ENCODE measurements at places on chromosomes 2 and 18.
A peak's percentile ranks its signal among the peaks of the same experiment; 100 is the strongest.

DNA sequence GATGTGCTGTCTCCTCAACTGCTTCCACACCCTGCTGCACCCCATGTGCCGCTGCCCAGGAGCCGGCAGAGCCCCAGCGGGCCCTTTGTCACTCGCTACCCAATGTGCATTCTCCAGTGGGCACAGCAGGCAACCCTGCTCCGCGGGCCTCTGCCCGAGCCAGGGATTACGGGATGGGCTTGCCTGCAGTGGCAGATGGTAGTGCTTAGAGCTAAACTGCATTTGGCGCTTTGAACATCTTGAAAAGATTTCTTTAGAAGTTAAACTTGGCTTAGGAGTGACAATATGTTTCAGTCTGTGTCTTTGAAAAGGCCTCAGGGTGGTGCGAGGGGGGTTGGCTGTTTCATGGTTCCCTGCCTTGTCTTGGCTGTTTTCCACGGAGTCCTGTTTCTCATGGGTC, 84.0 kb upstream of the BOD1L2 start:
- DNase-seq = no peak

- DNase-seq = peak; percentile 56
These were observed 19.5 kb downstream of the WIPF1 start for GRCh38 chr2:174577967-174578589.

- no peak for DNase-seq
These were observed 114.4 kb upstream of the TMEM200C start for GRCh38 chr18:6009756-6010155.

DNA sequence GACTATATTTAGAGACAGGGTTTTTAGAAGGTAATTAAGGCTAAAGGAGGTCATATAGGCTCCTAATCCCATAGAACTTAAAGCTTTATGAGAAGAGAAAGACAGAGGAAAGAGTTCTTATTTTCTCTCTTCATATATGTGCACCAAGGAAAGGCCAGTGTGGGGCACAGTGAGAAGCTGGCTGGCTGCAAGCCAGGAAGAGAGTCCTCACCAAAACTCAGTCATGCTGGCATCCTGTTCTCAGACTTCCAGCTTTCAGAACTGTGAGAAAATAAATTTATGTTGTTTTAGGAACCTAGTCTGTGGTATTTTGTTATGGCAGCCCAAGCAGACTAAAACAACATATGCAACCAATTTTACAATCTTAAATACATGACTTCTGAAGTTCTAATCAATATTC, 31.5 kb upstream of the ATIC start:
- no peak for DNase-seq

GRCh38 chr2:172623249-172623965, 67.5 kb downstream of the PDK1 start:
- DNase-seq = no peak

- DNase-seq = no peak
These were observed 1546.3 kb downstream of the LRP1B start for GRCh38 chr2:140584471-140584870.

DNA sequence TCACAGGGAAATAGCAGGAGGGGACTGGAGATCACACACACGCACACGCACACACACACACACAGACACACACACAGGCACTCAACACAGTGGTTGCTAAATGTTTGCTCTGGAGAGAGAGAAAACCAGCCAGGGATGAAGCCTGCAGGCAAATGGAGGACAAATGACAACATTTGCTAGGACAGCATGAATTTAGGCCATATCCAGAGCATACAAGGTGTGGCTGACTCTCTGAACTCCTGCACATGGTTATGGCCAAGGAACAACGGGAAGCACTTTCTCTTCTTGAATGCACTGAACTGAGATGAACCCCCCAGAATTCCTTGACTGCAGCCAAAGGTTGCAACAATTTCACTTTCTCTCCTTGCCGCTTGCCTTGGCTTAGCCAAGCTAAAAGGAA, 230.0 kb upstream of the RASGRP3 start:
- DNase-seq = no peak

GRCh38 chr2:164669291-164669690, 48.0 kb upstream of the GRB14 start:
- no peak for DNase-seq

GRCh38 chr2:65372619-65373018, 59.8 kb downstream of the SPRED2 start:
- DNase-seq = no peak

DNA sequence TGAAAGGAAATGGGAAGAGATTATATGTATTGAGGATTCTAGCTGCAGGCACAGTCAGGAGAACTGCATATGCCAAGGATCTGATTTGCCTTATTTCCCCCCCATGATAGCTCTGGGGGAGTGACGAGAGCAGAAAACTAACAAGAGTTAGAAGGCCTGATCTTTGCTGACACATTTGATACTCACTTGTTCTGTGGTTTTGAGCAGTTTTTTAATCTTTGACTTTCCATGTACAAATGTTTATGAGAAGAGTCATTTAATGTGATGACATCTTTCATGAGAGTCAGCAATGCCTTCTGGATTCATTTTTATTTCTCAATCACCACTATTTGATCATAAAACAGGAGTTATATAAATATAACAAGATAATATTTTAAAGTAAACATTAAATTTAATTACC, 12.7 kb upstream of the SERPINB7 start:
- DNase-seq = no peak

DNA sequence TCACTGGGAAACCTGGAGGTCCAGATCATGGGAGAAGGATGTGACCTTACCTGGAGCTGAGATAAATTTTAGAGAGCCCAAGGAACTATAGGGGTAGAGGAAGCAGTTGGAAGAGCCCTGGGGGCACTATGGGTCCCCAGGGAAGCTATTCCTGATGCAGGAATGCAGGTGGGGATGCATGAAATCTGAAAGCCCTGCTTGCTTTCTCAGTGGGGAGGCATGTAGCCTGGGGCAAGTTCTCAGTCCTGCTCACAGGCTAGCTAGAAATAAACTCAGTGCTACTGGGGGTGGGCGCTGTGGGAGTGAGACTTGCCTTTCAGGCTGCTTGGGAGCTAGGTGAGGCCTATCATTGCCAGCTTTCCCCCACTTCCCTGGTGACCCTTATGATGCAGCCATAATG, 499.7 kb downstream of the PTH2R start:
- no peak for DNase-seq

- DNase-seq = no peak
These were observed 14.8 kb upstream of the LGALSL start for GRCh38 chr2:64439194-64439593.

DNA sequence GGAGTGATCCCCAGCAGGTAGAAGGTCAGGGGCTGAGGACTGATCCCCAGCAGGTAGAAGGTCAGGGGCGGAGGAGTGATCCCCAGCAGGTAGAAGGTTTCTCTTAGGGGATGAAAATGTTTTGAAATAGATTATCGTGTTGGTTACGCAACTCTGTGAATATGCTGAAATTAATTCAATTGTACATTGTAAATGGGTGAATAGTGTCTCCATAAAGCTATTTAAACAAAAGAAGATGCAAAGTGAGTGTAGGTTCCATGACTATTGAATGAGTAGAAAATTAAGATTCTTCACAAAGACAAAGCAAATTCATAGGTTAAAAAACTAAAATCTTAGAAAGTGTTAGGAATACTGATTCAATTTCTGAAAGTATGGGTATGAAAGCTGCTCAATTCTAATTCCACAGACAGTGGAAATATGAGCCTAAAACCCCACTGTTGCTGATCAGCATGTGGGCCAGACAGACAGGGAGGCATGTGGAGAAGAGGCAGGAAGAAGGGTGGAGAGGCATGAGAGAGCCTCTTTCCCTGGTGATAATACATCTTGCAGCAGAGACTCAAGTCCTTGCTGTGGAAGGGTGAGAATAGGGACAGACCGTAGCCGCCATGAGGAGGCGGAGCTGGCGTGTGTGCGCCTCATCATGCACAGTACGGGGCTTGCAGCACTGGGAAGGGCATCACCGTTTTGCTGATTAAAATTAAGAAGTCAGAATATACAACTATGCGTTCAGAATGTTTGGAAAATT, 85.9 kb upstream of the NFATC1 start:
- DNase-seq = no peak

GRCh38 chr2:64524604-64525316, 632 bp downstream of the AFTPH start:
- peak; percentile 54 for DNase-seq

GRCh38 chr18:69230204-69230603, 170.5 kb upstream of the DOK6 start:
- DNase-seq = no peak

- no peak for DNase-seq
These were observed 155.4 kb downstream of the ASXL3 start for GRCh38 chr18:33733376-33733775.

DNA sequence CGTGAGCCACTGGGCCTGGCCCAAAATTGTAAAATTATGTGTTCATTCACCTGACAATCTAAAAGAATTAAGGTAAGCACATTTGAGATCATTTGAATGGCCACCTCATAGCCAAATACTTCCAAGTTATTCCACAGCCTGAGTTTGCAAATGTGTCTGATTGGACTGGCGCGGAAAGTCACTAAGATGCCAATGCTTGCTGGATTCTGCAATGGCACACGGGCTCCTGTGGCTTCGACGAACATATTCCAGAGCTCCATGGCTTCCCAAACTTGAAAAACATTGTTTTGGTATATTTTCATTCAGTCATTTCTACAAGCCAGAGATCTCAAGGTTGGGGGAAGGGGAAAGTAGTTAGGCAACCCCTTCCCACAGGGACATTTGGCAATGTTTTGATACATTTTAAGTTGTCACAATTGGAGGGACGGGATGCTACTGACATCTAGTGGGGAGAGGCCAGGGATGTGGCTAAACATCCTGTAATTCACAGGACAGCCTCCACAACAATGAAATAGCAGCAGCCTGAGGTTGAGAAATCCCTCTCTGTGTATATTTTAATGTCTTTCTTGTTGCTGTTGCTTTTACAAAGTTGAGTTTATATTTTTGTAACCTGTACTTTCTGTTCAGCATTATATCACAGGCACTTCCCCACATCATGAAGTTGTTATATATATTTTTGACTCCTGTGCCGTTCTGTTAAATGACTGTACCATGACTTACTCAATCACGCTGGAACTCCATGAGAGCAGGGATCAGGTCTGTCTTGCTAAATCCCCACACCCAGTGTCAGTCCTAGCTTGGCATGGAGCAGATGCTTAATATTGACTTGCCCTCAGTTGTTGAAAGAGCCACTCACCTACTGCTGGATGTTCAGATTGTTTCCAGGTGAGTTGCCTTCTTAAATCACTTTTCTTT, 56.9 kb downstream of the COL4A4 start:
- peak; percentile 60 for DNase-seq

GRCh38 chr2:106165561-106165960, 28.5 kb downstream of the UXS1 start:
- no peak for DNase-seq

GRCh38 chr2:215918901-215919599, 94.3 kb downstream of the MREG start:
- DNase-seq = no peak

DNA sequence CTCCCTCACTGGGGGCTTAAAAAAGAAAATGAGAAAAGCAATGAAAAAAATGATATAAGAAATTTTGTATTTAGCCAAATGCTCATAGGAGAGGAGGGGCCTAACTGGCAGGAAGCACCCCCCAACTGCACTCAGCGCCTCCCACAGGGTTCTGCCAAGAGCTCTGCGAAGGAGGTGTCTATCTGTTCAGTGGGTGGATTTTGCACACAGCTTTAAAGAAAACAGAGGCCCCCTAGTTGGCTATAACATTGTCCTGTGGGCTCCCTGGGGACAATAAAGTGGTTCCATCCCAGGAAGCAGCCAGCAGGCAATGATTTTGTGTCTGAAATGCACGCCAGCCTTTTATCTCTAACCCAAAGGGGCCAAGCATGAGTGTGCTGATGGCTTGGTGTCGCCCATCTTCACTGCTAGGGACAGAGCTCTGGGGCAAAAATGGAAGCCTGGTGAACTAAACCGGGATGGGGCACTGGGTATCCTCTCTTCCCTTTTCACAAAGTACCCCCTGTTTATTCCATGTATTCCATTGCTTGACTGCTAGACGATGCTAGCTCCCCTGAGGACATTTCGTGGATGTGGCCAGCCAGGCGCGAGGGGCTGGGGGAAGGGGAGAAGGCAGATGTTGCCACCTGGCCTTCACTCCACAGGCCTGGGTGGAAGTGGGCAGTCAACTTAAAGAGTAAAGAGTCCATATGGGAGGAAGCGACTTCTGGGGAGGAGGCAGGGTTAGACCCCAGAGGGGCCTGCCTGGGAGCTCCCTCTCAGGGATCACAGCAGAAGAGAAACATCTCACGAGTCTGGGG, 205.7 kb downstream of the CYP26B1 start:
- DNase-seq = no peak

DNA sequence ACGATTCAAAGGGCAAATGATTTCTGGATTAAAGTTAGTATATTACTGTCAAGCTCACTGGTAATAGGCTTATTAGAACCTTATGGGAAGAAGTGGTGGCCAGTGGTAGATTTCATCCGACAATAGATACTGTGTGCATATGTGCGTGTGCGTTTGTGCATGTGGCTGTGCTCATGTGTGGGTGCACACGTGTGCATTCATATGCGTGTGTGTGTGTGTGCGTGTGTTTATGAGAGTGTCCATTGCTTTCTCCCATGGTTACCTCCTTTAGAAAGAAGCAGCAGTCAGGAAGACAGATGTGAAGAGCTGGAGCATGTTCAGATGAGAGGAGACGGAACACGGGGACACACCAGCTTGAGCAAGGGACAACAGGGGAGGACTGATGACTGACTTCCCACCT, 8.9 kb upstream of the MROH2A start:
- no peak for DNase-seq

- no peak for DNase-seq
These were observed 156.6 kb downstream of the DTNA start for GRCh38 chr18:34866739-34867138.

GRCh38 chr2:149422337-149422990, 92.1 kb downstream of the LYPD6 start:
- no peak for DNase-seq

- DNase-seq = no peak
These were observed 135.9 kb upstream of the SIX3 start for GRCh38 chr2:44805401-44806235.

GRCh38 chr2:160194351-160194750, 5.7 kb downstream of the ITGB6 start:
- no peak for DNase-seq

GRCh38 chr2:25491966-25492532, 150.3 kb upstream of the DNMT3A start:
- DNase-seq = no peak

DNA sequence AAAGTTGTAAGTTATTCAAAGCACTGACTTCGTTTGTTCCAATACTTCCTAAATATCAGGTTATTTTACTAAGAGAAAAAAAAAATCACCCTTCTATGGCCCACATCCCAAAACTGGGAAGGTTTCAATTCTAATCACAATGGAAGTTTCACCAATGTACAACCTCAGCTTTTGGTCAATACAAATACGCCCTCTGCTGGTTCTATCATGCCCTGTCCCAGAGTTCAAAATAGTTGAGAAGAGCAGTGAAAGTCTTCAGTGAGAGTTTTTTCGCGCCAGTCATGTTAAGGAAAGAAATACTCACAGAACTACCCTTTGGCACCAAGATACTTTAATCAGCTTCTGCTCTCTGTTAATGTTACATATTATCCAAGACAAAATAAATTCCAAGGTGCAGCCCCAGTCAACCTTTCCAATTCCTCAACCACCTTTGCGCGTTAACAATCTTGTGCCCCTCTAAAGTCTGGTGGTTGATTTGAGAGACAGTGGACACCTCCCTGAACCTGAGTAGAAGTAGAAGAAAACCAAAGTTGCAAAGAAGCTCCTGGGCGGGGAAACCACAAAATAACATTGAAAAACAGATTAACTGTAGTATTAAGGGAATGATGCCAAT, 59.9 kb downstream of the SUMO1 start:
- DNase-seq = peak; percentile 59

- no peak for DNase-seq
These were observed 136.8 kb downstream of the ASB1 start for GRCh38 chr2:238563551-238563950.

GRCh38 chr2:150735894-150736498, 248.5 kb upstream of the RND3 start:
- no peak for DNase-seq
